Ovary (tissue), 10 donors: ENCODE measurements at places on chromosomes 2 and 18. TPM values are rescaled to one million over a fixed set of nuclear protein-coding genes. Genes with fewer than 3 reads are reported as not detected.

DNA sequence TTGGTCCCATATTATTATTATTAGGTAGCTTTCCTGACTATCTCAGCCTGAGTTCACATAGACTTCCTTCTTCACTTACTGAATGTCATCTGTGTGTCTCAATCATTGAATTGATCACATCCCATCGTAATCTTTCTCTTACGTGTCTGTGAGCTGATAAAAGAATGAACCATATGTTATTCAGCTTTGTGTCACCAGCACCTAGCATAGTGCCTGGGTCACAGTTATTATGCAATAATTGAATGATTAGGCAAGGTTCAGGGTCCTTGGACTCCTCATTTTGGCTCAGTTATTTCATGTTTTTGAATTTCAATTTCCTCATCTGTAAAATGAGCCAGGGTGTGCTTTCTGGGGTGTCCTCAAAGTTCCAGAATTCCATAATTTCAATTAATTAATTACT lies 107.2 kb downstream of the ZEB2 start:
- no peaks in the 10 kb centered on the region for H3K27me3 ChIP-seq
- peaks cover 5% of the 10 kb centered on the region for H3K4me1 ChIP-seq
- DNase-seq = no peak
- no peak overlapping the region for H3K27ac ChIP-seq
- no peaks in the 10 kb centered on the region for H3K36me3 ChIP-seq
- no peak overlapping the region for H3K4me3 ChIP-seq

GRCh38 chr18:58015065-58015780 lies 28.8 kb upstream of the NEDD4L start:
- no peak overlapping the region for H3K4me3 ChIP-seq
- H3K27ac ChIP-seq = no peak overlapping the region
- DNase-seq = no peak
- no peaks in the 10 kb centered on the region for H3K27me3 ChIP-seq
- H3K4me1 ChIP-seq = no peaks in the 10 kb centered on the region
- H3K36me3 ChIP-seq = no peaks in the 10 kb centered on the region

DNA sequence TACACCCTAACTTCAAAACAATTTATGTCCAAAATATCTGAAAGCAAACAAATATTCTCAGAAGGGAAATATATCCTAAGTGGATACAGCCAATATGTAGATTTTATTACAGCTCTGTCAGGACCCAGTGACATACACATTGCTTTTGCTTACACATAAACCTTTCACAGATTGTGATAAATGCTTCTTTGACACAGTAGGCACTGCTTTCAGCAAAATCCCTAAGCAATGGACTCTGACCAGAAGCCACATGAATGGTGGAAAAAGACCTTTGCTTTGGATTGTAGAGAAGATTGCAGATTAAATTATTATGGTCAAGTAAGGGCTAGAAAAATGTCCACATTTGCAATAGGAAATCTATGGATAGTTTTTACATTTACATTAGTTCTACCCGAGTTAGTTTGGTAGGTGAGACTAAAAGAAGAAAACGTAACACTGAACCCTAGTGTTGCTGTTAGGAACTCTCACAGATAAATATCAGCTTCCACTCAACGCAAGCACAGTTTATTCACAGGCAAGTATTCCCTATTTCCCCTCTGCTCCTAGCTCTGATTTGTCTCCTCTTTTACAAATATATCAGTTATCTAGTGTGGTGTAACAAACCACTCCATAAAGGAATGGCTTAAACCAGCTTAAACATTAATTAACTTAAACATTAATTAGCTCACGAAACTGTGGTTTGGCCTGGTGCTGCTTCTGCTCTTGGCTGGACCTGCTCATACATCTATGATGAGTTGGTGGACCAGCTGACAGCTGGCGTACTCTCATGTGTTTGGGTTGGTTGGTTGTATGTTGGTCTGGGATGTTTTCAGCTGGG lies 23.6 kb upstream of the SERPINE2 start:
- no peaks in the 10 kb centered on the region for H3K27me3 ChIP-seq
- H3K4me1 ChIP-seq = no peaks in the 10 kb centered on the region
- H3K27ac ChIP-seq = no peak overlapping the region
- DNase-seq = no peak
- H3K36me3 ChIP-seq = no peaks in the 10 kb centered on the region
- H3K4me3 ChIP-seq = no peak overlapping the region

DNA sequence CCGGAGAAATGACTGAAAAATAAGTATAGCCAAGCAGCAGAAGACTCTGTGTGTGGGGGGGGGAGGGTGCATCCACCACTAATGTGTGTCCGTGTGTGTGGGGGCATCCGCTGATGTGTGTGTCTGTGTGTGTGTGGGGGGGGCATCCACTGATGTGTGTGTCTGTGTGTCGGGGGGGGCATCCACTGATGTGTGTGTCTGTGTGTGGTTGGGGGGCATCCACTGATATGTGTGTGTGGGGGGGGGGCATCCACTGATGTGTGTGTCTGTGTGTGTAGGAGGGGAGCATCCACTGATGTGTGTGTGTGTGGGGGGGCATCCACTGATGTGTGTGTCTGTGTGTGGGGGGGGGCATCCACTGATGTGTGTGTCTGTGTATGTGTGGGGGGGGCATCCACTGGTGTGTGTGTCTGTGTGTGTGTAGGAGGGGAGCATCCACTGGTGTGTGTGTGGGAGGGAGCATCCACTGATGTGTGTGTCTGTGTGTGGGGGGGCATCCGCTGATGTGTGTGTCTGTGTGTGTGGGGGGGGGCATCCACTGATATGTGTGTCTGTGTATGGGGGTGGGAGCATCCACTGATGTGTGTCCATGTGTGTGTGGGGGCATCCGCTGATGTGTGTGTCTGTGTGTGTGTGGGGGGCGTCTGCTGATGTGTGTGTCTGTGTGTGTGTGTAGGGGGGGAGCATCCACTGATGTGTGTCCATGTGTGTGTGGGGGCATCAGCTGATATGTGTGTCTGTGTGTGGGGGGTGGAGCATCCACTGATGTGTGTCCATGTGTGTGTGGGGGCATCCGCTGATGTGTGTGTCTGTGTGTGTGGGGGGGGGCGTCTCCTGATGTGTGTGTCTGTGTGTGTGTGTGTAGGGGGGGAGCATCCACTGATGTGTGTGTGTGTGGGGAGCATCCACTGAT lies 125.0 kb downstream of the NFATC1 start:
- DNase-seq = no peak
- H3K27me3 ChIP-seq = no peaks in the 10 kb centered on the region
- H3K27ac ChIP-seq = no peak overlapping the region
- peaks cover 6% of the 10 kb centered on the region for H3K4me1 ChIP-seq
- H3K4me3 ChIP-seq = no peak overlapping the region

DNA sequence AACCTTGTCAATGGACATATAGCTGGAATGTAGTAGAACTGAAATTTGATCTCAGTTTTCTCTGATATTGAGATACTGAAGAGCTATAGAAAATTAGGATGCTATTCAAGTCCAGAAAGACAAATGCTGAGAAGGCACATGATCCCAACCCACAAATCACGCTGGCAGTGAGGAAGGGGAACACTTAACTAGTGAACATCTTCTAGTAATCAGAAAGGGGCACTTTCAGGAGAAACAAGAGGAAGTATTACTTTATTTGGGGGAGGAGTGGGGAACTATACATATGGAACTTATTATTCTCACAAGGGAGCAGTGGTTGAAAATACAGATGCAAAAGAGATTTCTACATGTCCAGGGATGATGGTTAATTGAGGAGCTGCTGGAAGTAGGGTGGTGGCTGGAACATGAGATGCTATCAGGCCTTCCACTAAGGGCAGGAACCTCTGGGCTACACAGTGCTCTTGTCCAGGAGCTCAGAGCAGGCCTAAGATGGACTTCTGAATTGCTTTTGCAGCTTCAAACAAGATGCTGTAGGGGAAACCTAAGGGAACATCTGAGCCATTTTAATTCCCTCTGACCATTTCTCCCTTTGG lies 79.3 kb downstream of the TGFA start:
- H3K36me3 ChIP-seq = no peaks in the 10 kb centered on the region
- no peaks in the 10 kb centered on the region for H3K4me1 ChIP-seq
- no peaks in the 10 kb centered on the region for H3K27me3 ChIP-seq
- no peak overlapping the region for H3K4me3 ChIP-seq
- H3K27ac ChIP-seq = no peak overlapping the region
- DNase-seq = no peak

GRCh38 chr2:147689220-147689909 lies 155.5 kb upstream of the ACVR2A start:
- no peak overlapping the region for H3K27ac ChIP-seq
- H3K36me3 ChIP-seq = no peaks in the 10 kb centered on the region
- DNase-seq = no peak
- no peak overlapping the region for H3K4me3 ChIP-seq

- H3K36me3 ChIP-seq = no peaks in the 10 kb centered on the region
- no peak for DNase-seq
- no peaks in the 10 kb centered on the region for H3K27me3 ChIP-seq
- H3K4me1 ChIP-seq = no peaks in the 10 kb centered on the region
These were observed 33.6 kb upstream of the CHRNA1 start for GRCh38 chr2:174797781-174798276.

CACNB4 gene
- total RNA-seq = 1.9 TPM

GRCh38 chr2:1278861-1279260 lies 134.4 kb upstream of the TPO start:
- DNase-seq = no peak
- H3K27me3 ChIP-seq = no peaks in the 10 kb centered on the region
- no peaks in the 10 kb centered on the region for H3K36me3 ChIP-seq
- no peak overlapping the region for H3K27ac ChIP-seq
- H3K4me1 ChIP-seq = peaks cover 5% of the 10 kb centered on the region

DNA sequence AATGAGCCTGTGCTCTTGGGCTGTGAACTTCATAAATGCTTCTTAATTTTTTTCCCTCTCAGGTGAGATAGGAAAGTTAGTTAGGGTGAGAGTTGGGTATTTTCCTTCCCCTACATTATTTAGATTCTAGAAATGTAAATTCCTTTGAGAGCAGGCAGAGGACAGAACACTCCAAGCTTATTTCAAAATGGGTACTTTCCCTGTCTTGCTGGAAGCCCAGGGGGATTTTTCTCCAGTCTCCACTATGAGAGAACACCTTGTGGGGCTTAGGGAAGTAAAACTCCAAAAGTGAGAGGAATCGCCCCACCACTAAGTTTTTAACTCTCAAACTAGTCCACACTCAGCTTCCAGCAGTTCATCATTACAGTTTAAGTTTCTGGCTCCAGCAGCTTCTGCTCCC lies 253.2 kb upstream of the CTAGE1 start:
- no peak overlapping the region for H3K27ac ChIP-seq
- no peak for DNase-seq
- no peak overlapping the region for H3K4me3 ChIP-seq
- no peaks in the 10 kb centered on the region for H3K36me3 ChIP-seq

TMEM200C gene
- total RNA-seq = 5.3 TPM

GRCh38 chr2:64848363-64848762 lies 140.8 kb upstream of the SLC1A4 start:
- no peak overlapping the region for H3K4me3 ChIP-seq
- H3K27ac ChIP-seq = no peak overlapping the region
- no peak for DNase-seq
- no peaks in the 10 kb centered on the region for H3K27me3 ChIP-seq
- H3K36me3 ChIP-seq = no peaks in the 10 kb centered on the region

PREB gene
- total RNA-seq = 67.2 TPM

- no peaks in the 10 kb centered on the region for H3K27me3 ChIP-seq
- H3K4me3 ChIP-seq = no peak overlapping the region
- no peaks in the 10 kb centered on the region for H3K36me3 ChIP-seq
- H3K4me1 ChIP-seq = no peaks in the 10 kb centered on the region
These were observed 52.7 kb upstream of the MAPK4 start for GRCh38 chr18:50507120-50507590.

- no peak overlapping the region for H3K27ac ChIP-seq
- DNase-seq = no peak
- no peaks in the 10 kb centered on the region for H3K27me3 ChIP-seq
- no peaks in the 10 kb centered on the region for H3K36me3 ChIP-seq
These were observed 151.6 kb downstream of the DTNB start for GRCh38 chr2:25521665-25522387.

DNA sequence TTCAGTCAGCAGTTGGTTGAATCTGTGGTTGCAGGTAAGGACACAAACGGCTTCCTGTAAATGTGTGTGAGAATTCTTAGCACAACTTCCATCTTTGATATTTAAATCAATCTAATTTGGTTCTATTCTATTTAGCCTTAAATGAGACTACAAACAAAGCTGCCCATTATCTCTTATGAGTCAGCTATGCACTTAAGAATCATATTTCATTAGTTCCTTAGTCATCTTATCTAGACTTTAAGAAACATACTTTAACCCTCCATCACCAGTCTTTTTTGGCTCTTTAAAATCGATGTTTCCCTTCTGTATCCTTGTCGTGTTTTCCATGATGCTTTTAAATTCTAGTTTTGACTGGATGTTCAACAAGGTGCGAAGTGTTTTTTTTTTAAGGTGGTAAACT lies 114.4 kb upstream of the TMEM200C start:
- DNase-seq = no peak
- H3K27ac ChIP-seq = no peak overlapping the region
- H3K4me3 ChIP-seq = no peak overlapping the region
- H3K27me3 ChIP-seq = no peaks in the 10 kb centered on the region

DNA sequence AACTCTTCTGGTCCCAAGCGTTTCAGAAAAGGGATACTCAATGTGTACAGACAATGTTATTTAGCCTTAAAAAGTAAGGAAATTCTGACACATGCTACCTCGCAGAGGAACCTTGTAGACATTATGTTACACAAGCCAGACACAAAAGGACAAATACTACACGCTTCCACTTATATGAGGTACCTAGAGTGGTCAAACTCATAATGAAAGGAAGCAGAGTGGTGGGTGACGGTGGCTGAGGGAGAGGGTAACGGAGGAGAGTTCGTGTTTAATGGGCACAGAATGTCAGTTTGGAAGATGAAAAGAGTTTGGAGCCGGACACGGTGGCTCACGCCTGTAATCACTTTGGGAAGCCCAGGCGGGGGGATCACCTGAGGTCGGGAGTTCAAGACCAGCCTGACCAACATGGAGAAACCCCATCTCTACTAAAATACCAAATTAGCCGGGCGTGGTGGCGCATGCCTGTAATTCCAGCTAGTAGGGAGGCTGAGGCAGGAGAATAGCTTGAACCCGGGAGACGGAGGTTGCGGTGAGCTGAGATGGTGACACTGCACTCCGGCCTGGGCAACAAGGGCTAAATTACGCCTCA lies 1.4 kb downstream of the MCM6 start:
- no peak overlapping the region for H3K27ac ChIP-seq
- H3K27me3 ChIP-seq = no peaks in the 10 kb centered on the region
- no peak for DNase-seq
- H3K4me1 ChIP-seq = peaks cover 7% of the 10 kb centered on the region

- no peaks in the 10 kb centered on the region for H3K4me1 ChIP-seq
- no peaks in the 10 kb centered on the region for H3K36me3 ChIP-seq
- no peak overlapping the region for H3K27ac ChIP-seq
- H3K4me3 ChIP-seq = no peak overlapping the region
- no peak for DNase-seq
These were observed 5.1 kb downstream of the FIGLA start for GRCh38 chr2:70785137-70785911.
